Colonic mucosa (tissue), 4 donors: ENCODE measurements at places on chromosomes 3 and 15. TPM values are rescaled to one million over a fixed set of nuclear protein-coding genes. Genes with fewer than 3 reads are reported as not detected.

GRCh38 chr3:164498917-164499316 is 579.4 kb downstream of the SI start:
- DNase-seq, result no peak

GRCh38 chr3:62329971-62330370 is 43.4 kb downstream of the FEZF2 start:
- no peak for DNase-seq

GRCh38 chr15:93658026-93658816 is 569.2 kb upstream of the RGMA start:
- DNase-seq, result no peak

DNA sequence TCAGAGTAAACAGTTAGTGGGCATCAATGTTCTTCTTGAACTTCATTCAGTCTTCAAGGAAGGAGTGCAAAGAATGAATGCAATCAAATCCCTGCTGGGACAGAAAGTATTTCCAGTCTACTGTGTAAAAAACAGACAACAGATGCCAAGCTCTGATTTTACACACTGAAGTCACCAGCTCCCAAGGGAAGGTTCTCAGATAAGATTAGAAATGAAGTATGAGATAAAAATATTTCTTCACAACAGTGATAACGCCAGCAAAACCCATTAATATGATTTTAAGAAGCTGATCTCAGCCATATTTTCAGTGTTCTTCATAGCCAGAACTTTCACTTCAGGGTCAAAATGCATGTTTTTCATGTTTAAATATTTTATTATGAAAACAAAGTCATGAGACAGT is 265.6 kb downstream of the CTNNB1 start:
- DNase-seq, result no peak

Gene CSPG4
- total RNA-seq, result 2.1 TPM
